ENCODE measurements at places on chromosomes 12 and 14.

DNA sequence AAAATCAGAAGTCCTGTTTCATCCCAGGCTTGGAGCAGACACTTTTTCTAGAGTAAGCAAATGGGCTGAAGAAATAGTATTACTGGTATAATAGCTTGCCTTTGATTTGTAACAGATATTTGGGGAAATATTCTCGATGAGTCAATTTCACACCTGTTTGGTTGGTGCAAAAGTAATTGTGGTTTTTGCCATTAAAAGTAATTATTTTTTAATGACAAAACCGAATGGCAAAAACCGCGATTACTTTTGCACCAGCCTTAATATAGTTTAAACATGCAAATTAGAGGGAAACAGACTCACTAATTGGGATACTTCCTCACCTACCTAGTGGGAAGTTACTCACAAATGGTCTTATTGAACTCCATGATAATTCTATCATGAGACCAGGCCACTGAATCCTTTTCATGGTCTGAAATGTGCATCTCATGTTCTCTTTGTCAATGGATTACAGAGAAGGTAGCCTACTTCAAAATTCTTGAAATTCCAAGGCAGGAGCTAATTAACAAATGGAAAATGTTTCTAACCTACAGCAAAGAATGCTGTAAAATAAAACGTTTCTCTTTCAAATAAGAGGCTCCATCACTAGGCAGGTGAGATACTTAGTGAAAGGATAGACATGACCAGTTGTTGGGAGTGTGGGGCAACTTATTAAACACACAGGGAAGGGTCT, 391.3 kb downstream of the EMP1 start:
- DNase-seq = no peak

- DNase-seq = no peak
Observed at GRCh38 chr12:89376202-89376529, 23.9 kb upstream of the DUSP6 start.

- no peak for DNase-seq
Observed at GRCh38 chr12:116077431-116077830, 200.1 kb downstream of the MED13L start.

GRCh38 chr14:55152052-55152753, 23.2 kb downstream of the LGALS3 start:
- no peak for DNase-seq

DNA sequence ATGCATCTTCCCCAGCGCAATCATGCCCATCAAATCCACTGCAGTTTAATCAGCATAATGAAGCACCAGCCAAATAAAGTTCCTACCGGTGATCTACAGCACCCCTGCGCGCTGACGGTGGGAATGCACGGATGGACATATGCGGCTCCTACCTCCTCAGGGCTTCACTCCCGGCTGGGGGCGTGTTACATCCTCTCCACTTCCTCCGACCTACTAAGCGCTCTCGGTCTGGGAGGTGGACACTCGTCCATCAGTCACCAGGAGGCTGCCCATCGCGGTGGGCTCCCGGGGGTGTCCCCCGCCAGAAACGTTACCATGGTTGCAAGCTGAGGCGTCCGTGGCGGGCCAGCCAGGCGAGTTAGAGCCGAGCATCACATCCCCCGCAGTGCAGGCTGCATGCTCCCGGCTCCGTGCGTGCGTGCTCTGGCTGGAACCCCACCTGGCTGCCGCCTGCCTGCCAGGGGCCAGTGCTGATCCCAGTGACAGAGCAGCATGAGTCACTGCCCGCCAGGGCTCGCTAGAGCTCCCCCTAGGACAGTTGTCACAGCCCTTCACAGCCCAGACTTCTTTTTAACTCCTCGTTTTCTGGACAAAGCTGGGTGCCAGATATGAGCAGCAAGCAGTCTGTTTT, 73.0 kb downstream of the CIT start:
- DNase-seq = peak; percentile 41
